Left cardiac atrium (tissue), 4 donors: ENCODE measurements at places on chromosomes 7 and 10. TPM values are rescaled to one million over a fixed set of nuclear protein-coding genes. Genes with fewer than 3 reads are reported as not detected.
A peak's percentile ranks its signal among the peaks of the same experiment; 100 is the strongest.

DNA sequence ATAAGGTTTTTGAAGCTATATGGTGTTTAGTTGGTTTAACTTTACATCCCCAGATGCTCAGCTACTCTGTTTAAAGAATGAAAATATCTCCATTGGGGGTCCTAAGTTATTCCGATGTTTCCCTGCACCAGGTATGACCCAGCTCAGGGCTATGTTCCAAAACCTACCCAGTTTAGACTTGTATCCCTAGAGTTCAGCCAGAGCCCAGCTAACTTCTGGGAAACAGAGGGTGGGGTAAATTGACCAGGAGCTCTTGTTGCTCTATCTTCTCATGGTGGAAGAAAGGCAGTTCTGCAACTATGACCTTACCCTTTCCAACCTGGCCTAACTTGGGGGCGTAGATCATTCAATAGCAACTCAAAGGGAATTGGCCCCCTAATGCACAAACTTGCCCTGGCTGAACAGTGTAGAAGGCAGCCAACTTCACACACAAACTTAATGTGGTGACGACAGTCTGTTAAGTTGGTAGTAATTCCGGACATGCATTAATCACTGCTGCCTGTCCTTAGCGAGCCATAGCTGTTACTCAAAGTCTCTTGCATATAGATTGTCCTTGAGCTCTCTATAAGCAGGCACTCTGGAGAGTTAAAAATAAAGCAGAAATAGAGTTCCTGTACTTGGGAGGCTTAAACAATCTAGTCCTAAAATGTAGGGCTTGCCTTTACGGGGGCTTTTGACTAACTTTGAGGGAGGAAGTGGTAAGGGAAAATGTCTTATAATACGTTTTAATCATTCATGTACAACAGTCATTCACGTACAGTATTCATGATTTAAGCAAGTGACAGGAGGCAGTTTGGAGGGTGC is 5.3 kb upstream of the ZNRF2 start:
- DNase-seq: no peak

DNA sequence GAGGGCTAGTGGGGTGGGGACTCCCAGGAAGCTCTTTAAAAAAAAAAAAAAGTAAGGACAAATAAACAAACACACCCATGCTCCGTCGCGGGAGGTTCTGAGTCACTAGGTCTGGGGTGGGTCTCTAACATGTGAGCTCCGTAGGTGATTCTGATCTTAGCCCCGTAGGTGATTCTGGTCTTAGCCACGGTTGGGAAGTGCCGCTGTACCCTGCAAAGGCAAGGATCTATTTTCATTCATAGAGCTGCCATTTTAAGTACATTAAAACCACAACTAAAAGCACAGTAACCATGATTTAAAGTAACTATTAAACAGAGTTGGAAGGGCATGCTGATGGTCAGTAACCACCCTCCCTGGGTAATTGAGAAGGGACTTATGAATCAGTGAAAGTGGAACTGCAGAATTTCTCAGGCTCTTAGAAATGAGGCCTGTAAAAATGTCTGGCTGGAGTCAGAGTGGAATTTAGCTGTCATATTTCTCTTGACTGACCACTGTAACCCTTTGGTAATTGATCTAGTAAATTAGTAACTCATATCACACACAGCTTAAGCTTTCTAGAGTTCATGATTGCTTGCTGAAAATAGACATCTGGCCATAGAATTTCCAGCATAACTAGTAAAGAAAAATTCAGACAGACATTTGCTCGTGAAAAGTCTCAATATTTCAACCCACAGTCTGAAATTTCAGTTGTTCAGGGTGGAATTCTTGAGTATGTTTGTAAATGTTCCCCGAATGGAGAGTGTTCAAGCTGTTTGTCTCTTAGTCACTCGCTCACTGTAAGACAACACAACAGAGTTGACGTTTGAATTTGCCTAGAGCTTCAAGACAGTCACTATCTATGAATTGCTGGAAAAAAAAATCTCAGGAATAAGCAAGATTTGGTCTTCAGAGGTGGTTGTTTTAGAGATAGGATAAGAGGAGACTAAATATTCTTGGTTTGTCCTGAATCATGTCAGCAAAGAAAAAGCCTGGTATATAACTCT is 34.2 kb upstream of the TCF7L2 start:
- DNase-seq: no peak

- DNase-seq: no peak
Measured at GRCh38 chr10:16182688-16183087, 254.1 kb upstream of the PTER start.

- no peak for DNase-seq
Measured at GRCh38 chr10:16904639-16905061, 87.4 kb upstream of the RSU1 start.

DNA sequence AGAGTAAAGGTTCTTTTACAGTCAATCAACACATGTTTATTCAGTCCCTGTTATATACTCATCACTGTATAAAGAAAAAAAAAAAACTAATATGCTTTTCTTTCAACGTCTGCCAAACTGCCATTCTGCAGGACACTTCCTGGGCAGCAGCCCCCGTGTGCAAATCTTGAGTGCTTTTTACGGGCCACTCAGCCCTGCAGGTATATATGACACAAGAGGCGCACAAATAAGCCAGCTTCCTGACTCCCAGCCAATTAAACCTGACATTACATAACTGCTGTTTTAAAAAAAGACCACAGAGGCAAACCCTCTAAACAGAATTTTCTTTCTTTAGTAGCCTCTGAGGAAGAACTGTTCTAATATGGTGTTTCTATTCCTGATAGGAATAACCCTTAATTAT is 263.0 kb upstream of the NEBL start:
- DNase-seq: no peak

- peak; percentile 50 for DNase-seq
Measured at GRCh38 chr10:79938728-79939406, 10.0 kb downstream of the SFTPD start.

DNA sequence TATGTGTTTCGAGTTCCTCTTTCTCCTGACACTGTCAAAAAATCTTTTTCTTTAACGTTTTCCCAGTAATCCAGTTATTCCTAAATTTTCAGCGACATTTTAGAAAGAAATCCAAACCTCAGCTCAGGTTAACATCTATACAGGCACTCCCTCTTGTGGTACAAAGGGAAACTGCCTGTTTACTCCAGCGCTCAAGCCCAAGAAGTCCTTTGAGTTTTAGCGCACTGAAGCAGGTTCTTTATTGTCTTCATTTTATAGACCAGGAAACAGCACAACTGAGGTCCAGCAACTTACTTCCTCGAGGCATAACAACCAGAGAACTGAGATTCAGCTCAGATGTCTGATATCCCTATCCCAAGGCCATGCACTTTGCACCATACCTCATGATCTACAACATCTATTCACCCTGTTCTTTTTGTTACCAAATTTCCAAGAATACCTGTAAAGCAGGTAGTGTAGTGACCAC is 287.2 kb upstream of the MKLN1 start:
- DNase-seq: no peak

GRCh38 chr7:151178236-151178635 is 8.8 kb downstream of the ASB10 start:
- no peak for DNase-seq

DNA sequence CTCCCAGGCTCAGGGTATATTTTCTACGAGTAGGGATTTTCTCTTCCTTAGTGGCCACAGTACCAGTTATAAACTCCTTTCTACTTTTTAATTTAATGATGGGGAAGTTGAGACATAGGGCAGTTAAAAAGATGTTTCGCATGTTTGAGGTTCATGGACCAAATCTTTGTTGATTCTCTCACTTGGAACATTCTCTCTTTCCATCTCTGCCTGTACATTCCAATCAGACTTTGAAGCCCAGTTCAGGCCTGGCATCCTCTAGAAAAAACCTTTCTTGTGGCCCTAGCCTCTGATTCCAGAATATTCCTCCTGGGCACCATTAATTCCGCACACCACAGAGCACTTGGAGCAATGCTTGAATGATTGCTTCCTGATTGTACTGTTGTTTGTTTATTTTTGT is 18.5 kb downstream of the SLC13A4 start:
- no peak for DNase-seq

- no peak for DNase-seq
Measured at GRCh38 chr10:49656845-49657493, 22.5 kb upstream of the C10orf53 start.

DNA sequence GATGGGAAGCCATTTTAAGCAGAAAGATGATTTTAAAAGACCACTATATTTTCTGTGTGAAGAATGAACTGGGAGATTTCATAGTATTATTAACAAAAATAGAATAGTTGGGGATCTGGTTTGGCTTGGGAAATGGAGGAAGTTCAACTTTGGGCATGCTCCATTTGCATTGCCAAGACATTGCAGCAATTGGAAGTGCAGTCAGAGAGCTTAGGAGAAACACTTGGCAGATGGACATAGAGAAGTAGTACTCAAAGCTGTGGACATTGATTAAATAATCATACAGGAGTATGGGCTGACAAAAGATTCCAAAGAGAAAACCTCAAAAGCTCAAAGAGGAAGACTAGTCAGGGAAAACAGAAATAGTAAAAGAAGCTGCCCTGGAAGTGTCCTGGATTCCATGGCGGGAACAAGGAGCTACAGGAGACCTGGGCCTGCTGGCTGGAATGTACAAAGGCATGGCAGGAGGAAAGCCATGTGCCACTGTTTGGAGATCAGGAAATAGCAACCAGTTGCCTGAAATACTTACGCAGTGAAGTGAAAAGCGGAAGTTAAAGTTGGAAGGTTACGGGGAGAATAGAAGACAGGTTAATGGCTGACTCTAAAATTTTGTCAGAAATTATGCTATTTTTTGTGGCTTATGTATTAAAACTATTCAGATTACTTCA is 93.6 kb upstream of the MXI1 start:
- no peak for DNase-seq

DNA sequence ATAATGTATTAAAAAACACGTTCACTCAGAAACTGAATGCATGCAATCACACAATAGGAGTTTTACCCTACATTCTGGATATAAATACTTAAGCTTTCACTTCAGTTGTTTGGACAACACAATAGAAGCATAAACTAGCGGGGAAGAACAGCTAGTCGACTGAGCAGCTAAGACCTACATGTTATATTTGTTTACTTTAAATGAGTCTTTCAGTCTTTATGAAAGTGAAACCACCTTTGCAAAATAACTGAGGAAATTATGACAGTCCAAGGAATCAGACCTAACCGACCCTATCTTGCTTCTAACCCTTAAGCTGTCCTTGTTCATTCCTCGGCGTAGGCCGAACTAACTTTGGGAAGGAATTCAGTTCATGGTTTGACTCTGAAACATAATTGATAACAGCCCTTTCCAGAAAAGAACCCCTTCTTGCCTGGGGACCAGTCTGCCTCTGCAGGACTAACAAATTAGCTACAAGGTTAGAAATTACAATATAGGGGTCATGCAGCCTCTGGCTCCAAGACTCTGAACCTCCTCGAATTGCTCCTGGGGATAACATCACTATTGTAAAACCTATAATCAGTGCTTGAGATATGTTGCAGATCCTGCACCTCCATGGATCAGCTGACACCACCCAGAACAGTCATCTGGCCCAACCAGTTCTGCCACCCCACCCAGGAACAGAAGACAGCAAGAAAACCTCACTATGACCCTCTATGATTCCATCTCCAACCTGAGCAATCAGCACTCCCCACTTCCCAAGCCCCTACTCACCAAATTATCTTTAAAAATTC is 185.1 kb upstream of the KLF6 start:
- DNase-seq: no peak

GRCh38 chr10:64708884-64709681 is 1187.9 kb downstream of the REEP3 start:
- DNase-seq: no peak

GRCh38 chr7:37031571-37032257 is 307.4 kb upstream of the AOAH start:
- peak; percentile 81 for DNase-seq

DNA sequence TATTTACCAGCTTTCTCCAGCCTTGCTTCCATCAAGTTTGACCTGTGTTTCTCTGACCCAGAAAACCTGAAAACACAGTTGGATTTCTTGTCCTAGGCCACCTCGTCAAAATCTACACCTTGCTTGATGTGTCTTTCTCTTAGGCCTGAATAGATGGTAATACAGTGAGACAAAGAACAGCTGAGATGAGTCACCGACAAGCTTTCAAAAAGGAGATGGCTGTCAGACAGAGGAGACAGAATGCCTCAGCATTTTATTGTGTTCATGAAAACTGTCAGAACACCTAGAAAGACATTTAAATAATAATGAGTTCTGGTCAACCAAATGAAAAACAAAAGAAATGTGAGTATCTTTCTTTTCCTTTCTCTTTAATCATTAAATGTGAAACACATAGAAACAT is 119.7 kb upstream of the SORCS1 start:
- DNase-seq: no peak

DNA sequence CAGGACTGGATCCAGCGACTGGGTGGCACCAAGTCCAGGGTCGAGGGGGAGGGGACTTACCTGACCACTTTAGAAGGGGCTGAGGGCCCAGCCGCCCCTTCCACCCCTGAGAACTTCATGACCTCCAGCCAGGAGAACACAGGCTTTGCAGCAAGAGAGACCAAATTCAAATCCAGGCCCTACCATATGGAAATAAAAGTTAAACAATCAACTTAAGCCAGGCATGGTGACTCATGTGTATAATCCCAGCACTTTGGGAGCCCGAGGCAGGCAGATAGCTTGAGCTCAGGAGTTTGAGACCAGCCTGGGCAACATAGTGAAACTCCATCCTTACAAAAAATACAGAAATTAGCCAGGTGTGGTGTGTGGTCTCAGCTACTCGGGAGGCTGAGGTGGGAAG is 61.9 kb downstream of the COL13A1 start:
- DNase-seq: no peak

- peak; percentile 90 for DNase-seq
Measured at GRCh38 chr10:22620140-22620857, 94.1 kb downstream of the PIP4K2A start.

HTRA1 gene
- total RNA-seq: 73.5 TPM

TAS2R16 gene
- total RNA-seq: not detected

PALD1 gene
- 4.4 TPM for total RNA-seq

SLC39A12 gene
- not detected for total RNA-seq

SFTPA1 gene
- 0.26 TPM for total RNA-seq
